Sciatic nerve (tissue), 2 donors: ENCODE measurements at places on chromosomes 16 and 17.

GRCh38 chr17:63930951-63931575 is 1.1 kb downstream of the CD79B start:
- peak; percentile 72 for DNase-seq

DNA sequence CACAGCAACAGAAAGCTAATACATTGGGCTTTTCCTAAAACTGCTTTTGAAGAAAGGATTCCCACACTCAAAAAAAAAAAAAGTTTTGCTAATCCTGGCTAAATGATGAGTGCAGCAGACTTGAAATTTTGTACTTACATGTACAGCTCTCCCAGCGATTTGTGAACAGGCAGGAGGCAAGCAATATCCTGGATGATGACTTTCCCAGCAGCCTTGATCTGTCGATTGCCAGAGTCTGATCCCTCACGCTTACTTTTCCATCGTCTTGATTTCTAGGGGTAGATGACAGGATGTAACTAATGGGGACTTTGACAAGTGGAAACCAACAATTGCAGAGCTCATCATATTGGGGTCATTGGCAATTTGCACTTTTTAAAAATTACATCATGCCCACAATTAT is 91.4 kb downstream of the WDR59 start:
- no peak for DNase-seq

- no peak for DNase-seq
Measured at GRCh38 chr16:21164521-21165168, 6.2 kb downstream of the LDAF1 start.

GRCh38 chr17:55410722-55411462 is 10.7 kb downstream of the MMD start:
- DNase-seq: no peak

GRCh38 chr16:17098685-17099084 is 372.1 kb downstream of the XYLT1 start:
- DNase-seq: no peak

DNA sequence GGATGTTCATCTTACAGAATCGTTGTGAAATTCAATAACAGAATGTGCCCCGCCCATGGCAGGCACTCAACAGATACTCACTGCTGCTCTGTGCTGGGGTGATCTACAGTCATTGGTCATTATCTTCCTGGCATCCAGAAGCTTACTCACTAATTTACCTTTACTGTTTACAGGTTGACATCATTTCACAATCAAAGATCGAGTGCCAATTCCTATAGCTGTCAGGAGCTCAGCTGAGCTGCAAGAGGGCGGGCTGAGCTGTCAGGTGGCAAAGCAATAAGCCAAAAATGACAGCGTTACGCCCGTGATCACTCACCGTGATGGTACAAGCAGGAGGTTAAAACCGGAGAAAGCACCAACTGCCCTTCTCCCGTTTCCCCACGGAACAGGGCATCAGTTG is 51.2 kb downstream of the LITAF start:
- no peak for DNase-seq

- no peak for DNase-seq
Measured at GRCh38 chr17:78724999-78725398, 57.1 kb downstream of the CYTH1 start.

GRCh38 chr17:72460711-72461110 is 339.9 kb downstream of the SOX9 start:
- no peak for DNase-seq

GRCh38 chr17:82367724-82368524 is 3.6 kb upstream of the UTS2R start:
- no peak for DNase-seq
